Heart left ventricle (tissue), 16 donors: ENCODE measurements at places on chromosomes 5 and 9.
A peak's percentile ranks its signal among the peaks of the same experiment; 100 is the strongest.

GRCh38 chr5:153896701-153897100, 142.0 kb downstream of the FAM114A2 start:
- DNase-seq: no peak

DNA sequence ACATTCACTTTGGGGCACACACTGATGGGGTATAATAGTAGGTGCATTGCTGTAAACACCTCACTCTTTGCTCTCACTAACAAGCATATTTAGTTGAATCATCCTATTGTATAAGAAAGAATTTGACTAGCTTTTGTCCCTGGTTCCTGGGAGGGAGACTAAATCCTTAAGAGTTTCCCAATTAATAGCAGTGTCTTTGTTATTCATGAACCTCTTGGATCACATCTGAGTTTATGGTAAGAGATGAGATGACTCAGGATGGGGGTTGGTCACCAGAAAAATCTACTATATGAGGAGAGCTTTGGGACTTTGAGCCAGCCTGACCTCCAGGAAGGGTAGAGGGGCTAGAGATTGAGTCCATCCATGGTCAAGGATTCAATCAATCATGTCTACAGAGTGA, 56.8 kb downstream of the PUM3 start:
- no peak for DNase-seq

DNA sequence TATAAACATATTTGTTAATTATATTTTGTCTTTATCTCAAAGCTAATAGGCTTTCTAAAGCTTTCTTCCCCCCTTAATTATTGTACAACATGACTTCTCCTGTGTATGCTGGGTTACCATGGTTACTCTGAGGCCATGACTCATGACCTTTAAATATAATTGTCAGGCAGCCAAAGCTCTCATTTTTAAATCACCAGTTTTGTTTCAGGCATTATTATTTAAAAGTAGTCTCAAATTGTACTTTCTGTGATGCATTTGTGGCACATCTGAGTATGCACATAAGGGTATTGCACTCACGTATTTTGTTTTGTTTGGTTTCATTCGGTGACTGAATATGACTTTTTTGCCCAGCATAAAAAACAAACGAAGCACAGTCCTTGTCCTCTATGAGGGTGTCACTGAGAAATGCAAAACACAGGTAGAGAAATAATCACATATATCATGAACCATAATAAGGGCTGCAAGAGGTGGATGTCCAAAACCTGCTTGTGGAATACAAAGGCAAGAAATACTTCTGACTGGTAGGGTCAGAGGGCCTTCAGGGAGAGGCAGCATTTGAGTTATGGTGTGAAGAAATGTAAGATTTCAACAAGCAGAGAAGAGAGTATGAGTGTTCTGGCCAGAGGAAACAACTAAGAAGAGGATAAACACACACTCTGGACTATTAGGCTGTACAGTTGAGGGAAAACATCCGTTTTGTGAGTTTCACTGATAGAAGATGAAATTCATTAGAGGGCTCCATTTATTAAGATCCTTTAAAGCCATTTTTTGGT, 2.1 kb downstream of the CCDC192 start:
- no peak for DNase-seq

DNA sequence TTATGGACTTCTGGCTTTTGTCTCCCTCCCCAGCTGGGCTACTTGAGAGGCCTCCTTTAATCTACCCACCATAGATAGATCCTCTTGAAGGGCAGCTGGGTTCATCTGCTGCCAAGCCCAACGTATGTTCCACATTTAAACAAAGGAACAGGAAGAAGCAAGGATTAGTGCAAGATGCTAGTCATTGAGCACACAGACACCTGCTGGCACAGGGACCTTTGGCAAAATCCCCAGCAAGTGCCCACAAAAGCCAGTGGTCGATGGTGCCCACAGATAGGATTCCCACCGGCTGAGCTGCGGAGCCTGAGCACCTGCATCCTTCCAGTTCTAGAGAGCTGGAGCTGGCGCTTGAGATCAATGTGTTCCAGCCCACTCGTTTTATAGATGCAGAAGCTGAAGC, 57.7 kb upstream of the SHB start:
- no peak for DNase-seq

DNA sequence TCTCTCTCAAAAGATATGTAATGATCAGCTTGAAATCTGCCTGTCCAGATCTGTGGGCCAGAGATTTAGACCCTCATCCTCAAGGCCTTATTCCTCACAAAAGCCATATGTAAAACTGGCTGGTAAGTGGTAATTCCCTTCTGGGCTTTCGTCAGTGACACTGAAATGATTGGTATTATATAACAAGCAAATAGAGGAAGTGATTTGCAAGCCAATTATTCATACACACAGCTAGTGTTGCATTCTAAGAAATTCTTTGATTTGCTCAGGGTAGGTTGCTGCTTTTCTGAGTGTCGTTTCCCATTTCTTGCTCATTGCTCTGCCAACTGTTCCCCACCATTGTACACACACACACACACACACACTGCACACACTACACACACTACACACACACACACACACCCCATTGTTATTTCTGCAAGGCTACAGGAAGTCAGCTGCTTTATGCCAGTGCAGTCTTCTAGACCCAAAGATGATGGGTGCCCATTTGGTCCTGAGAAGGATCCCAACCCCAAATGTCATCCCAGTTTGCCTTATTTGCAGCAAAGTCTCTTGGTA, 76.8 kb downstream of the PRLR start:
- no peak for DNase-seq

DNA sequence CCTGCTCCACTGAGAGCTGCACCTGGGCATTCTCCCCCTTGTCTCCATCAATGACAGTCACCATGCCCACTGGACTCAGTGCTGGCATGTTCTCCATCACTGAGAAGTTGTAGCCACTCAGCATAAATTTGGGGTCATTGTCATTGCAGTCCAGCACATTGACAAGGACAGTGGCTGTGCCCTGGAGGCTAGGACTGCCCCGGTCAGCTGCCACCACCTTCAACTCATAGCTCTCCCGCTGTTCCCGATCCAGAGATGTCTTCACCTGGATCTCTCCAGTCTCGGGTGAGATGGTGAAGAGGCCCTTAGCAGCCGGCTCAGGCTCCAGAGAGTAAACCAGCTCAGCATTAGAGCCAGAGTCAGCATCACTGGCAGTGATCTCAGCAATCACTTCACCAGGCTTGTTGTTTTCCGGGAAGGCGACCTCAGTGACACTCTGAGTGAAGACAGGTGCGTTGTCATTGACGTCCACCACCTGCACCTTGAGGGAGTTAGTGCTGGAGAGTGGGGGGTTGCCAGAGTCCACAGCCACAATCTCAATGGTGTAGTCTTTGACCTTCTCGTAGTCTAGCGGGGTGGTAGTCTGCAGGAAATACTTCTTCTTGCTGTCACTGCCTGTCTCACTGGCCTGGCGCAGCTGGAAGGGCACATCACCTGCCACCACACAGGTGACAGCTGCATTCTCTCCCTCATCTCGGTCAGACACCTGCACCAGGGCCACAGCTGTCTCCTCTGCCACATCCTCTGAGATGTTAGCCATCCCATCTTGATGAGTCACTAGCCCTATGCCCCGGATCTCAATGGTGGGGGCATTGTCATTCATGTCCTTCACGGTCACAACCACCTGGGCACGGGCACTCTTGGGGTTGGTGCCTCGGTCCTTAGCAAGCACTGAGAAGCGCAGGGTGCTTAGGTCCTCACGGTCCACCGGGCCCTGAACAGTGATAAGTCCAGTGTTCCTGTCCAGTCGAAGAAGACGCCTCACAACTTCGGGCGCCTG, 13.5 kb downstream of the PCDH1 start:
- DNase-seq: no peak

DNA sequence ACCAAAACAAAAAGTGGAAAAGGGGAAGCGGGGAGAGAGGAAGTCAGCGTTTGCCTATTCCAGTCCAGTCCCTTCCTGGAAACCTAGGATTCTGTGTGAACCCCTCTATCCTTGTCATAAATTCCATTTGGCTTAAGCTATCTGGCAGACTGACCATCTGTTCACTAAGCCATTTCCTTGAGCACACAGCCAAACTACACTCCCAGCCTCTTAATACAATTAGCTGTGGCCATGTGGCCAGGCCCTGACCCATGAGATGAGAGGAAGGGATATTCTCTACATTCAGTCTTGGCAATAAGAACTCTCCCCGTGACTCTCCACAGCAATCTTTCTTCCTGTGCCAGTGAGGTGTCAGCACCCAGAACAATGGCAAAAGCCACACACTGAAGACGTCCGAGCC, 424.8 kb downstream of the TLE1 start:
- peak; percentile 33 for DNase-seq

GRCh38 chr9:124511891-124512805, 4.9 kb upstream of the NR5A1 start:
- DNase-seq: no peak

- no peak for DNase-seq
Measured at GRCh38 chr5:98540056-98540455, 233.4 kb upstream of the RGMB start.

- peak; percentile 66 for DNase-seq
Measured at GRCh38 chr5:180209137-180209581, at the start of gene RASGEF1C. RASGEF1C (minus strand) TSS chr5:180209211; CDS start chr5:180138052, 71,159 bp downstream.

- peak; percentile 37 for DNase-seq
Measured at GRCh38 chr5:37840053-37841034, 503 bp upstream of the GDNF start.

GRCh38 chr9:4508246-4508906, 18.1 kb downstream of the SLC1A1 start:
- no peak for DNase-seq

- DNase-seq: no peak
Measured at GRCh38 chr9:35452481-35452880, 37.4 kb upstream of the RUSC2 start.

DNA sequence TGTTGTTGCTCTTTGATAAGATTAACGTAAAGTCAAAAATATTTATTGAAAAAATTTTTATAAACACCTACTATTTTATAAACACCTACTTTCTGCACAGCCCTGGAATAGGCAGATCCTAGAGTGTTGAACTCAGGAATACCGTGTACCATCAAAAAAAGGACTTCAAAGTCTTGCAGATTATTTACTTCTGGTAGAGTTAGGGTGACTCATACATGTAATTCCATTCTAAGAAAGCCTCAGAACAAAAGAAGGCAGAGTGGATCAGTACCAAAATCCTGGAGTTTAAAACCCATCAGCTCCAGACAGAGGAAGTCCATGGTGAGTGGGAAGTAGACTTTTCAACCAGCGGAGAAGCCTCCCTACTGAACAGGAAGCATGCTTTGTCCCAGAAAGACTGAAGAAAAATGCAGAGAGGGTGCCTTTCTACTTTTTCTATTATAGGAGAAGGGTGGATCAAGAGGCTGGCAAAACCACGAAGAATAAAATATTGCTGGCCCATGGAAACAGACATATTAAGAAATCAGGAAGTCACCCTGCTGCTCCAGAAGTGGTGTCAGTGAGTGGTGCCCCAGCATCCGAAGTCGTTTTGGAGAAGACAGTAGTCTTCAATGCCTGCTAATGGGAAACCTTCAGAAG, 45.1 kb upstream of the DAB2 start:
- no peak for DNase-seq

- no peak for DNase-seq
Measured at GRCh38 chr5:164466033-164466432, 960.6 kb downstream of the MAT2B start.

- DNase-seq: no peak
Measured at GRCh38 chr5:159420940-159421339, 90.7 kb upstream of the IL12B start.

- no peak for DNase-seq
Measured at GRCh38 chr9:27304521-27304920, 7.6 kb upstream of the EQTN start.

GRCh38 chr9:71638627-71639026, 129.7 kb downstream of the CEMIP2 start:
- peak; percentile 55 for DNase-seq

GRCh38 chr9:257957-258356, 43.3 kb downstream of the DOCK8 start:
- no peak for DNase-seq

DNA sequence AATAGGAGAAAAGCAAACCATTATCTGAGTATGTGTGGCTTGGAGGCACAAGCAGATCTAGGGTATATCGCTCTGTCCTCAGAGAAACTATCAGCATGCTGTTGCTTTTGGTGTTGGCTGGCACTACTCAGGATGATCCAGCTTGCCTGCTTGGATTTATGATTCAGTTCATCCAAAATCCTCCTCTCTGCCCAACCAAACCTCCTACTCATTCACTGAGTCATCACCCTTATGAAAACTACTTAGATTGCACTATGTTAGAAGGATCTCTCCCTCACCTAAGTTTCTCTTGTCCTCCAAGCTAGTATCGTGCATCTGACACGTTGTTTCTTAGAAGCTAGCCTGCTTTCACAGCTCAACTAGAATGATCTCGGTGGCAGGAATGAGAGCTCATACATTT, 14.2 kb upstream of the ZBED3 start:
- no peak for DNase-seq

DNA sequence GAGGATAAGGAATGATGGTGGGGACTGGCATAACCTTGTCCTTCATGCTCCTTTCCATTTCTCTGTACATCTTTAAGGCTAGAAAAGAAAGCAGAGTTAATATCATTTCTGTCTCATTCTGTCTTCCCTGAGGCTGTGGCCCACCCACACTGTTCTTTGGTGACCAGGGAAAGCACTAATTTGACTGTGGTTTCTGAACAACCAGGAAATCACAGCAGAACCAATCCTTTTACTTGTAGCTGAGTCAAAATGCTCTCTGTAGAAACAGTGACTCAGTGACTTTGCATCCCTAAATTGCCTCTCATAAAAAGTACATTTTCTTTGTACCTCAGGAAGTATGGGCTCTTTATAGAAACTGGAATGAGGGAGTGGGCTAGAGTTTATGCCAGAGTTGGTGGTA, 28.1 kb downstream of the IL33 start:
- no peak for DNase-seq

- peak; percentile 86 for DNase-seq
Measured at GRCh38 chr9:71984403-71984802, 73.0 kb downstream of the C9orf85 start.

GRCh38 chr5:135598691-135599395, 20.1 kb upstream of the CXCL14 start:
- no peak for DNase-seq

GRCh38 chr9:134869554-134870300, 10.9 kb upstream of the FCN2 start:
- DNase-seq: no peak

DNA sequence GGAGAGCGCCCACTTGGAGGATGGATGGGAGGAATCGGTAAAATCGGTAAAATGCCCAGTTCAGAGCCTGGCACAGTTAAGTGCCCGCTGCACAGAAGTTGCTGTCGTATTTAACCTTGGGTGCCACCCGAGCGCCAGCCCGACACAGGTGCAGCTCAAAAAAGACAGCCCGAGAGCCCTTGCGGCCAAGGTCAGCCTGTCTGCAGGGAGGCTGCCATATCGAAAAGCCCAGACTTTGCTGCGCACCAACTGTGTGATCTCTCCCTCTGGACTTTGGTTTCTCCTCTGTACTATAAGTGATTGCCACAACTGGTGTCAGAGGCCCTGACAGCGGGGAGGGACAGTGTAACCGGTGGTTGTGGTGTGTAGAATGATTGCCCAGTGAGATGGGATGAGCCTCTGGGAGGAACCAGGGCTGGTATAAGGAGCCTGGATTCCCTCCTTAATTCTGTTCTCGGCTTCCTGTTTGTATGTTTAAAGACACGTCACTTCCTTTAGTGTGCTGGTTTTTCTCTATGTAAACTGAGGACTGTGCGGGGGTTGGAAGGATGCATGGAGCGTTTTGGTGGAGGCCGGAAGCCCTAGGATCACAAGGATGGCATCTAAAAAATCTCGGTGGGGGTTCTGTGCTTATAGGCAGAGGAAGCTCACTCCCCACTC, 792 bp downstream of the NTMT1 start:
- no peak for DNase-seq
